ENCODE measurements at places on chromosomes 11 and 22.

- DNase-seq: no peak
Measured at GRCh38 chr11:61076506-61077304, 25.6 kb upstream of the CD5 start.

GRCh38 chr11:12386745-12387144, 9.4 kb downstream of the PARVA start:
- DNase-seq: no peak

GRCh38 chr11:12130180-12130980, 20.0 kb downstream of the MICAL2 start:
- no peak for DNase-seq

- no peak for DNase-seq
Measured at GRCh38 chr11:28274216-28274615, 166.0 kb downstream of the METTL15 start.

All from NCI-H446 (cell line).